ENCODE measurements at places on chromosomes 12 and 14. TPM values are rescaled to one million over a fixed set of nuclear protein-coding genes. Genes with fewer than 3 reads are reported as not detected.
A peak's percentile ranks its signal among the peaks of the same experiment; 100 is the strongest.

DNA sequence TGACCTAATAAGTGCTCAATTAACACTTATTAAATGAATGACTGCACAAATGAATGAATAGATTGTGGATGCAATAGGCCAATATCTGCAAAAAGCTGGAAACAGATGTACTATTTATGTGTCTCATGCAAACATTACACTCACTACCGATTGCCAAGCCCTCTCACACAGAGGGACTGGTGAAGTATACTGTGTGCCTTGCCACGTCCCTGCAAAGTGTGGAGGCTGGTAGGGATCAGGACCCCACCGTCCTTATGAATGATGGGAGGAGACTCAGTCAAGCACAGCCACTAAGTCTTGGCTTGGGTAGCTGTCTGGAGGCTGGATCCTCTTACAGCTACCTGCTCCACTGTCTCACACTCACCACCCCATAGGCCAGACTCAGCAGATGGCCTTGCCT lies 3.9 kb upstream of the TUNAR start:
- DNase-seq: no peak

EIF2S3B gene
- total RNA-seq: 16.3 TPM

KCNMB4 gene
- 18.0 TPM for total RNA-seq

CLEC1B gene
- not detected for total RNA-seq

GRCh38 chr12:59494617-59495016 lies 101.2 kb upstream of the SLC16A7 start:
- no peak for DNase-seq

DNA sequence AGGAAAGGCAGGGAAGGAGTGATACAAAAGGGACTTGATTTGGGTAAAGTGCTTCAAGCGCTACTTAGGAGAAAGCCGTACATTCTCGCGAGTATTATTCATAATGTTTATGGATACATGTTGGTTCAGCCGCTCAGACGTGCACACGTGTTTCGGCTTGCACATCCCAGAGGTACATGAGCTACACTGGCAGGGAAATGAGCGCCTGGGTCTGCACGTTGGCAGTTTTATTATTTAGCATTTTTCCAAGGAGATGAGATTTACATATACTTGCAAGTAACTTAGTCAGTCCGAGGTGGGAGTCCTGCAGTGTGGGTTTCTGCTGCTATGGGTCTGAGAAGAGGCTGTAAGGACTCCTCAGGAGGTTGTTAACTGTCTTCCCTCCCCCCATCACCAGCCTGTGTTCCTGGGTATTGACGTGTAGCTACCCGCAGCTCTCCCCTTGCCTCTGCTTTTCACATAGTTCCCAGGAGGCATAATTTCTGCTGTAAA lies 1.5 kb downstream of the PRKCH start:
- peak; percentile 15 for DNase-seq

PFKM gene
- total RNA-seq: 82.5 TPM

TRPV4 gene
- 1.0 TPM for total RNA-seq

DNA sequence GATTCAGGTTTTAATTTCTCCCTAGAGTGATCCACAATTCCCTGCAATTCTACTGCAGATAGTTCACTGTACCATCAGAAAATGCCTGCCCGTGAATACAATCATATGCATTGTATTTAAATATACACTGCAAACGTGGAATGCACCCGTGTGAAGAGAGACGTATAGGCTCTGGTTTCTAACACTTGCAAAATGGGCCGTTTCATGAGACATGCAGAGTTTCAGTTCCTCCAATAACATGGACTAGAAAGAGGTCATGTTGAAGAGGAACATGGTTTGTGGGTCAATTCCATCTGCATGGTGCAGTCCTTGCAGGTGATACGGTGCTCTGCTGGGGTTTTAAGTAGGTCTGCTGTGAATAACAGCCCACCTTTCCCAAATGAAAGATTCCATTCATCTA lies 373.3 kb downstream of the TMEM132D start:
- no peak for DNase-seq

DNA sequence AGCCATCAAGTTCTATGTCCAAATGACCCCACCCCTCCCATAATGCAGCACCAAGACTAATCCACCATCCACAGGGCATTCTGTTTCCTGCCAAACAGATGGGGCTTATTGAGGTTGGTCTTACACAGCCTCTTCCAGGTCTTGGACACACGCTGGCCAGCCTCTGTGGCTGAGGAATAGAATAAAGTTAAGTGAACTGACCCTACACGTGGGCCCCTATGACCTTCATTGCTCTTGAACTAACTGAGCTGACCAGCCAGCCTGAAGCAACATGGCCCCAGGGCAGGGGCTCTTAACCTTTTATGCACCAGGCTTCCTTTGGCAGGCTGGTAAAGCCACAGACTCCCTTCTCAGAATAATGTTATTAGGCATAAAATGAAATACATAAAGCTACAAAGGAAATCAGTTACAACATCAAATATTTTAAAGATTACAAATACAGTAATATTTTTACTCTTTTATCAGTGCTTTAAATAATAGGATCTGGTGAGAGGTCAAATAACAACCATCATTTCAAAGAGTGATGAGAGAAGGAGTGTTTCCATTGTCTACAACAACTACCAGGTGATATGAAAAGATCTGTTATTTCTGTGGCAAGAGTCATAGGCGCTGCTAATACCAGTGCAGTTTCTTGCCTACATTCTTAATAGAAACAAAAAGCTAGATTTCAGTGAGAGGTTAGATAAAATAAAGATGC lies 192.9 kb upstream of the NUDT4 start:
- no peak for DNase-seq

DNA sequence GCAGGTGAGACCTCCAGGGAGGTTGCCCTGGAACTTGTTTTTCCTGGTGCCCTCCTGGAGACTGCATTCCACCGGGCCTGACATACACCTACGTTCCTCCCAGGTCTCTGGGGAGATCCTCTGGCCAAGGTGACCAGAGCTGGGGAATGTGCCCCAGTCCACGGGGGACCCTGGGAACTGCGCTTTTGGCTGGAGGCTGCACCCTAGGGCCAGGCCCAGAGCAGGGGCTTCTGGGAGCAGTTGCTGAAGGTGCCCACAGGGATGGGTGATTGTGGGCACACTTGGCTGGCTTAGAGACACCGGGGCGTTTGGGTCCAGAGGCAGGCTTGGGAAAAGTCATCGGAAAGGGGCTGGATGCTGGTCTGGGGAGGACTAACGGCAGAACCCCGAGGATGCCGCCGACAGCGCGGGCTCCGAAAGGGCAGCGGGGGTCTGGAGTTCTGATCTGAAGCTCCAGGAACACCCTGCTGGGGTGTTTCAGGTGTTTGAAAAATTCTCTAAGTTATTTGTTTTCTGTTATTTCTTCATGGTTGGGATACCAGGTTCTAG lies 36.5 kb upstream of the TDRD9 start:
- DNase-seq: no peak

GRCh38 chr14:34863844-34864243 lies 11.3 kb downstream of the BAZ1A start:
- DNase-seq: no peak

CEP170B gene
- 31.3 TPM for total RNA-seq

RNASE7 gene
- total RNA-seq: not detected

ZDHHC22 gene
- total RNA-seq: 29.3 TPM

TMEM132C gene
- total RNA-seq: 0.04 TPM

- DNase-seq: no peak
Measured at GRCh38 chr14:23301969-23302289, 730 bp downstream of the PPP1R3E start.

GRCh38 chr14:76884853-76885276 lies 58.7 kb downstream of the LRRC74A start:
- peak; percentile 41 for DNase-seq

Data from GM23338 (cell line).